ENCODE measurements at places on chromosomes 2 and 18.

DNA sequence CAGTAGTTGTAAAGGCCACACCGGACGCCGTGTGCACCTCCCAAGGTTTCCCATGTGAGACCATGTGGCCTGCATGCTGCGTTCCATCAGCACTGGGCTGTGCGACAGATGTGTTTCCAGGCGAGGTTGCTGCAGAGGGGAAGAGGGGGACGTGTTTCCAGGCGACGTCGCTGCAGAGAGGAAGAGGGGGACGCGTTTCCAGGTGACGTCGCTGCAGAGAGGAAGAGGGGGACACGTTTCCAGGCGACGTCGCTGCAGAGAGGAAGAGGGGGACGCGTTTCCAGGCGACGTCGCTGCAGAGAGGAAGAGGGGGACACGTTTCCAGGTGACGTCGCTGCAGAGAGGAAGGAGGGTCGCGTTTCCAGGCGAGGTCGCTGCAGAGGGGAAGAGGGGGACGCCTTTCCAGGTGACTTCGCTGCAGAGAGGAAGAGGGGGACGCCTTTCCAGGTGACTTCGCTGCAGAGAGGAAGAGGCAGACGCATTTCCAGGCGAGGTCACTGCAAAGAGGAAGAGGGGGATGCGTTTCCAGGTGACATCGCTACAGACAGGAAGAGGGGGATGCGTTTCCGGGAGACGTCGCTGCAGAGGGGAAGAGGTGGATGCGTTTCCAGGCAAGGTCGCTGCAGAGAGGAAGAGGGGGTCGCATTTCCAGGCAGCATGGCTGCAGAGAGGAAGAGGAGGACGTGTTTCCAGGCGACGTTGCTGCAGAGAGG, 24.5 kb downstream of the NFATC1 start:
- DNase-seq, result no peak

- DNase-seq, result no peak
Observed at GRCh38 chr2:9163306-9164111, 43.1 kb upstream of the ASAP2 start.

DNA sequence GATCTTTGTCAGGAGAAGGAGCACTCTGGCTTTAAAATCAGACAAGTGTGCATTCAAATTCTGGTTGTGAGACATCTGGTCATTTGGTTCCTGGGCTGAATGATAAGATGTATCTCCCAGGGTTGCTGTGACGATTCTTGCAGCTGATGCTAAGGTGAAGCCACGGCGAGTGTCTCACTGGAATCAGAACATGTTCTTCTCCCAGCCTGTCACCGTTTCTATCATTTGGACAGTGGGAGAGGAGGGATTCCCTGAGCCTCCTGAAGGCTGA, 68.3 kb downstream of the NCK2 start:
- DNase-seq, result no peak

GRCh38 chr2:23627236-23628009, 242.4 kb downstream of the KLHL29 start:
- no peak for DNase-seq

DNA sequence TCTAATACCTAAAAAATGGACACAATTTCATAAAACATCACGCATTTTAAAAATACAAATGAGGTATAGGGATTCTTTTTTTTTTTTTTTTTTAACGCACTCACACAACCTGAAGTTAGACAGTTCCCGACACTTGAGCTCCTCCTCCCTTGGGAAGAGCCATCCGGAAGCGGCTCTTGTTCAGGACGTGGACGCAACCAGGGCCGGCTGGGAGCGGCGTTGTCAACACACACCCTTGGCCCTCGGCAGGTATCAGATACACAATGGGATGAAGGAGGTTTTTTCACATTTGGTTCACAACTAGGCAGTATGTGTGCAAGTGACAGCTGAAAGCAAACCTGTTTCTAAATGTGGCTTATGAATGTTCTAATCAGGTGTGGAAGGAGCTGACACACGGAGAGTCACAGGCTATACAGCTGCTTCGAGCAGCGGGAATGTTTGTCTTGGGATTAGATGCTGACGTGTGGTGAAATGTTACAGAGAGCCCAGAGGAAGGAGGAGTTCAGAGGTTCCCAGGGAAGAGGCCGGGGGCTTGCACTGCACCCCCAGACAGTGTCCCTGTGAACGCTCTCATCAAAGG, 111.1 kb downstream of the PXDN start:
- no peak for DNase-seq

Measured in activated effector memory CD4-positive, alpha-beta T cell treated with anti-CD3 and anti-CD28 coated beads, Interleukin-2, amount 50 U/mL, for 16 hours (primary cell).